ENCODE measurements at places on chromosomes 1 and 21.

- DNase-seq: no peak
Observed at GRCh38 chr1:54798769-54799641, 2.1 kb downstream of the TTC22 start.

DNA sequence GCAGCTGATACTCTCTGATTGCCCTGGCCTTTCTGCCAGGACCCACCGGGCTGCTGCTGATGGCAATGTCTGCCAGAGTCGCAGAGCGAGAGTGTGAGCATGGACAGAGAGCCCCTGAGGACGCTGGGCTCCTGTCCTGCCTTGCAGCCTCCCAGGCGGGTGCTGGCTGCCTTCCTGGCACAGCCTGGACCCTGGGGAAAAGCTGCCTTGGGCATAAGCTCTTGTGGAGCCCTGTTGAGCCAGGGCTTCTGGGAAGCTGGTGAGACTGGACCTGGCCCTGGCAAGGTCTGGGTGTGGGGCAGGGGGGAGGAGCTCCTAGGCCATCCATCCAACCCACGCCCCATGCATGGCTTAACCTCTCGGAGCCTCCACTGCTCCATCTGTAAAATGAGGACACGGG, 105.8 kb upstream of the WNT4 start:
- DNase-seq: no peak

- no peak for DNase-seq
Observed at GRCh38 chr1:180633057-180634056, 1.5 kb downstream of the XPR1 start.

DNA sequence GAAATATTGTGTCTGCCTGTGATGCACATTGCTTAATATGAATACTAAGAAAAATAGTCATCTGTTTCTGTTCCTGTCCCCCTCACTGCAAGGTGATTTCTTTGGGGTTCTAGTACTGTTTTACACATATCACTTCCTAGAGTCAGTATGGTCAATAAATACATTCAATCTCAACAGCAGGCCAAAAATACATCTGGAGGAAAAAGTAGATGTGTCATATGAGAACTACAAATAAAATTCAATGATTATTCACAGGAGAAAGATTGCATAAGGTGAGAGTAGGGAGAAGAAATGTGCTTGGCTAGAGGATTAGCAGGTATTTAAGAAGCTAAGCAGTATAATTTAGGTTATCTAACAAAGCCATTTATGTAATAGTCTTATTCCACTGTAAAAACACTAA, 45.3 kb upstream of the SAMSN1 start:
- DNase-seq: no peak

- DNase-seq: no peak
Observed at GRCh38 chr1:39368045-39368444, 123.4 kb upstream of the BMP8A start.

DNA sequence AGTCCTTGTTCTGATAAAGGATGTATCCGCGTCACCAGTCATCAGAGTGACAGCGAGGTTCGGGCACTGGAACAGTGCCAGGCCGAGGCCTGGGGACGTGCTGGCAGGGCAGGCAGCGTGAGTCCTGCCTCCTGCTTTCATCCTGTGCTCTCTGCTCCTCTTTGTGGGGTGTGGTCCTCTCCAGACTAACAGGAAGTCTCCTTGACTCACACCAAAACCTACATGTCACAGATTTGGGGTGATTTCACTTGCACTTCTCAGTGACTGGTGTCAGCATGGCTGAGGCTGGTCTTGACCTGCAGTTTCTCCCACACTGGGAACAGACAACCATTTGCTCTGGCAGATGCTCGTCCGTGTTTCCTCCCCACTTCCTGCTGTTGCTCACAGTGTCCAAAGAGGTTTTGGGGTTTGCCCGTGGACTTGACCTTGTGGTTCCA, 8.8 kb upstream of the NLRP3 start:
- no peak for DNase-seq

DNA sequence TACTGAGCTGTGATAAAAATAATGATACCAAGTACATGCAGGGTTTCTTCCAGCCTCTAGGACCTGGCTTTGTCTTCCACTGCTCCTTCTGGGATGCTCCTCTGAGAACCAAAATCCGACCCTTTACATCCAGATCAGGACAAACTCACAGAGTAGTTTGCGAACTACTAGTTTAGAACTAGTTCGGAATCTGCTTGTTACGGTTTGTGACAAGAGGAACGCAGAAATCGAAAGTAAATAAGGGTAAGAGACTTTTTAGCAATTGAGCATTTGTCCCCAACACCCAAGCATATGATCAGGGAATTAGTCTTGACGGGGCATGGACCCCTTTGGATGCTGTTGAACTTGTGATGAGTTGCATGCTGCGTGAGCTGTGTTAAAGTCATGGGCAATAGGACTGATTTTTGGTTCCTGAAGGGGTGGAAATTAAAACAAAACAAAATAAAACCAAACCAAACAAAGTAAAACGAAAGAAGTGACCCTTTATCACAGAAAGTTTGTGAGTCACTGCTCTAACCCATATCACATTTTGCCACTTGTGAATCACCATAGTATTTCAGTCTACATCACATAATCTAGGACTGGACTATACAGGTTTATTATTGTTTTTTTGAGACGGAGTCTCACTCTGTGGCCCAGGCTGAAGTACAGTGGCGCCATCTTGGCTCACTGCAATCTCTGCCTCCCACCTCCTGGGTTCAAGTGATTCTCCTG, 35.7 kb upstream of the ERRFI1 start:
- no peak for DNase-seq

- no peak for DNase-seq
Observed at GRCh38 chr1:36910886-36911540, 123.3 kb downstream of the GRIK3 start.

GRCh38 chr1:240232530-240232929, 140.8 kb downstream of the FMN2 start:
- no peak for DNase-seq

GRCh38 chr1:200973937-200974657, 49.4 kb downstream of the KIF21B start:
- DNase-seq: no peak

- DNase-seq: no peak
Observed at GRCh38 chr1:35531368-35531767, 25.8 kb downstream of the KIAA0319L start.

DNA sequence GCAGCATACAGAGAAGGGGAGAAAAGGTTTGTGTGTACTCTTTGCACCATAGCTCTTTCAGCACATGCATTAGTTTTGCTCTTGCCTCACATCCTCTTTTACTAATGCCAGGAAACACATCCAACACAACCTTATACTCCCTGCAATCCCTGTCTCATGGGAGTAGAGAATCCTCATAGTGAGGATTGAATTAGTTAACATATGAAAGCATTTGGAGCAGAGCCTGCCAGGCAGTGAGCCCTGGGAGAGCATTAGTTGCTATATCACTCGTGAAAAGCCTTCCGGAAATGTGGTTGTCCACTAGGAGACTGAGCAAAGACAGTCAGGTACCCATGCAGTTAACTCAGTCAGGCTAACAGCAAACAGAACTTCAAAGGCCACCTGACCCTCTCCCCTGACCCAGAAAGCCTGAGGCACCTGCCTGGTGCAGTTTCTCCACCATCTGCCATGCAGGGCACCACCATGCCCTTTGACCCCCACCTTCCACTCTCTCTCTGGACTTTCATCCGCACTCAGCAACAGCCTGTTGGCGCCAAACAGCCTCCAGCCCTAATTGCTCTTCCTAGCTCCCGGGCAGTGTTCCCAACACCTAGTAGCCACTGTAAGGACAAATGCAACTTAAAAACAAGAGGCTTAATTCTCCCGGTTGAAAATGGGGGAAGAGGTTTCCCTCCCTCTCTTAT, 14.9 kb upstream of the AGT start:
- no peak for DNase-seq

DNA sequence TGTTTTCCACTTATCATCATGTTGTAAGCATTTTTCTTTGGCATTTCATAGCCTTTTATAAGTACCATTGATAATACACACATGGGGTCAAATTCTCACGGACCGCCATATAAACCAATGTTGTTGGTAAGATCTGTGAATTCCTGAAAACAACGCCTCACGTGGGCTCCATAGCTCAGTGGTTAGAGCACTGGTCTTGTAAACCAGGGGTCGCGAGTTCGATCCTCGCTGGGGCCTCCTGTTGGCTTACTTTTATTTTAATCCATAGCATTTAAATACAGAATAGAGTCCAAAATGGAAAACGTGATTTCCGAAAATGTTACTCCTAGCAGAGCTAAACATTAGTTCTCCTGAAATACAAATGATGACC, 83.1 kb downstream of the HHIPL2 start:
- peak; percentile 64 for DNase-seq

DNA sequence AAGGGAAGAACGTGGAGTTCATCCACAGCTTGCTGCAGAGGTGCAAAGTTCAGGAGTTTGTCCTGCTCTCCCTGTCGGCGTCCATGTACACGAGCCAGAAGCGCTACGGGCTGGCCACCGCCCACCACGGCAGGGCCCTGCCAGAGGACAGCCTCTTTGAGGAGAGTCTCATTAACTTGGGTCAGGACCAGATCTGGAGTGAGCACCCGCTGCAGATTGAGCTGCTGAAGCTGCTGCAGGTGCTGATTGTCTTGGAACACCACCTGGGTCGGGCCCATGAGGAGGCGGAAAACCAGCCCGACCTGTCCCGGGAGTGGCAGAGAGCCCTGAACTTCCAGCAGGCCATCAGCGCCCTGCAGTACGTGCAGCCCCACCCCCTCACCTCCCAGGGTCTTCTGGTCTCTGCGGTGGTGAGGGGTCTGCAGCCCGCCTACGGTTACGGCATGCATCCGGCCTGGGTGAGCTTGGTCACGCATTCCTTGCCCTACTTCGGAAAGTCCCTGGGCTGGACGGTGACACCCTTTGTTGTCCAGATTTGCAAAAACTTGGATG, 73.8 kb upstream of the MORC3 start:
- no peak for DNase-seq

- no peak for DNase-seq
Observed at GRCh38 chr1:159889821-159890252, 10.1 kb downstream of the CFAP45 start.

- no peak for DNase-seq
Observed at GRCh38 chr1:165047994-165048393, 308.5 kb downstream of the LMX1A start.

GRCh38 chr1:226908419-226908818, 31.7 kb upstream of the COQ8A start:
- no peak for DNase-seq

DNA sequence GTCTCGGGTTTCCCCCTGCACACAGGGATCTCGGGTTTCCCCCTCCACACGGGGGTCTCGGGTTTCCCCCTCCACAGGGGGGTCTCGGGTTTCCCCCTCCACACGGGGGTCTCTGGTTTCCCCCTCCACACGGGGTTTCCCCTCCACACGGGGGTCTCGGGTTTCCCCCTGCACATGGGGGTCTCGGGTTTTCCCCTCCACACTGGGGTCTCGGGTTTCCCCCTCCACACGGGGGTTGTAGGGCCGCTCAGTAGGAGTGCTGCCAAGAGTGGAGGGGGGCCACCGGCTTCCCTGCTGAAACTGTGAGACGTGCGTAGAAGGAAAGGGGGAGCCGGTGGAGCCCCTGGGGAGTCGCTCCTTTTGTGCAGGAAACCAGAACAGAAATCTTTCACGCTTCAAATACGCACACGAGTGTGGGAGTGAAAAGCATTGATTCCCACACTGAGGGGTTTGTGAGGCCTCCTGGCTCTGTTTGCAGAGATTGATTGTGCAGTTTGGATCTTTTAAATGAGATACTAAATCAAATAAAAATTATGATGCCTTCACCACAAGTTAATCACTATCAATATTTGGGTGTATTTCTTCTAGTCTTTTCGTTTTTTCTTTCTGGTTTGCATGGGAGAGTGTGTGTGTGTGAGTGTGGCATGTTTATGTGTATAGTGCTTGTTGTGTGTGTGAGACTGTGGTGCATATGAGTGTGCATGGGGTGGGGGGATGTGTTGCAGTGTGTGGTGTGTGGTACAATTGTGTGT, 54.3 kb upstream of the TRAPPC10 start:
- no peak for DNase-seq

- DNase-seq: no peak
Observed at GRCh38 chr21:32507342-32507919, 77.9 kb downstream of the TCP10L start.

DNA sequence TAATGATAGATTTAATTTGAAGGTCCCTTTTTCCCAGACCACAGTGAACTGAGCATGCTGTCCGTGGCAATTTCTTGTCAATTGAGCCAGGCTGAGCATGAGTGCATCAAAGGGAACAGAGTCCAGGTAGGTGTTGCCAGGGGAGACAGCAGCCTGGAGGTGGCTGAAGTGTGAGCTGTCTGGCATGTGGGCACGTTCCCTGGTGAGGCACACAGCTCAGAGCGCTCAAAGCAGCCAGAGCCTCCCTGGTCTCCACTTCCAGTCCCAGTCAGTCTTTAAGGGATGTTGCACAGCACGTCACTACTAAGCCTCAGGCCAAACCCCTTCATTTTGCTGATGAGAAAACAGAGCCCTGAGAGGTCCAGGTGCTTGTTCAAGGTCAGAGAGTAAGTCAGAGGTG, 251.4 kb downstream of the MATN1 start:
- no peak for DNase-seq

DNA sequence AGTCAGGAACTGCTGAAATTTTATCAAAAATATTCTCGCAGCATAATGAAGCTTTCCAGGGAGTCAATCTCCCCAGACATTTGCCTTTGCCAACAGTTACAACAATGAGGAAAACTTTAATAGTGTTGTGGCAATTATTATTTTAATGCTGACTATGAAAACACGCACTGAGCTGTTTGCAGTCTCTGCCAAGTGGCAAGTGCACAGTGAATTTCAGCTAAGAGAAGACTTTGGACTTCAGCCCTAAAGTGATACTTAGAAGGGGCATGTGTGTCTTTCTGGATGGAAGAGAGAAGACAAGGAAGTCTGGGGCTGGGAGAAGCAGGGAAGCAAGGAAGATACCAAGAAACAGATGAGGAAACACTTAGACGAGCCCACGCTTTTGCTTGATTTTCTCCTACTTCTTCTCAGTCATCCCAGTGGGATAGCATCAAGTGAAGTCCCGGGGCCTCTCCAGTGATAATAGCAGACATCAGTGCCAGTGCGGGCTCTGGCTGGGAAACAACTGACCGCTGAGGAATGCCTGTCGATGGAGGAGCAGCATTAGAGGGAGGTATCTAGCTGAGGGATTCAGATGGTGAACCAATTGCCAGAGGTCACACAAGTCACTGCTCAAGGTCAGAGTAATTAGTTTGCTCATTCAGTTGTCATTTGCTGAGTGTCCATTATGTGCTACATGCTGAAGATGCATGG, 196.3 kb downstream of the TTLL7 start:
- DNase-seq: no peak

- peak; percentile 10 for DNase-seq
Observed at GRCh38 chr1:176954242-176954641, 210.3 kb downstream of the ASTN1 start.

DNA sequence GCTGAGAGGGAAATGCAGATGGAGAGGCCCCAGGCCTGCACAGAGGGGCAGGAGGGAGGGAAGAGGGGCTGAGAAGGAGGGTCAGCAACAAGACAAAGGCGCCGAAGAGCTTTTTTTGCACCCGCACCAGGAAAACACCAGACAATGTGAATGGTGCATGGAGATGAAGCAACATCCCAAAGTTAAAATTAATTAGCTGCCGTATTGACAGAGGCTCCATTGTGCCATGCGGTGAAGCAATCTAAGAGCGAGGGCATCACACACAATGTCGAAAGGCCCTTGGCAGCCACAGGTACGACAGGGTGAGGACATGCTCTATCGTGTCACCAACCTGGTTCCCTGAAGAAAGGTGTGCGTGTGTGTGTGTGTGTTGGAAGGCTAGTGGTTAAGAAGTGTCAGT, 41.2 kb downstream of the SSBP3 start:
- no peak for DNase-seq
